ENCODE measurements at places on chromosomes 4 and X.

DNA sequence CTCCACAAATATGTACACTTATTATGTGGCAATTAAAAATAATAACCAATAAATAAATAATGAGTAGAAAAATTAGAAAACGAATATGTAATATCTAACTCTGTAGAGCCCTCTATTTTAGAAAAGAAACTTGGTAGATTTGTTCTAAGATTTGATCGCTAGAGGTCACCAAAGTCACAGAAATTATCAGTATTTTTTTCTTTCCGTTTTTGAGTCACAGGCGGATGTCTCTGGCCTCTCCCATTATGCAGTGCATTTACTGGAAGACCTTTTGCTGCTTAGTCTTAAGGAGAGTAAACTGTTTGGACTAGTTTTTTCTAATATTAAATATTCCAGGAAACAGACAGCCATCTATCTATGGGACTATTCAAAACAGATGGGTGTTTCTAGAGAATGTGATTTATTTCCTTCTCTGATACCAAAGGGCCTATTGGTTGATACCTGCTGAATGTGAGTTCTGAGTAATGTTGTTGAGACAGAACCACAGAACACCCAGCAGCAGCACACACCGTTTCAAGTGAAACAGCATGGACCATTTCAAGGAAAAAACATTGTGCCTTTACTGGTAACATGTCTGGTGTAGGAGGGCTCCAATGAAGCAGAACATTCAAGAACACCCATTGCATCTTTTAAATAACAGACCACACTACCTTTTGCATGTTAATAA, 34.0 kb upstream of the GYPA start:
- no peak for DNase-seq

- DNase-seq: no peak
These were observed 15.9 kb upstream of the NELFA start for GRCh38 chr4:2024683-2025082.

DNA sequence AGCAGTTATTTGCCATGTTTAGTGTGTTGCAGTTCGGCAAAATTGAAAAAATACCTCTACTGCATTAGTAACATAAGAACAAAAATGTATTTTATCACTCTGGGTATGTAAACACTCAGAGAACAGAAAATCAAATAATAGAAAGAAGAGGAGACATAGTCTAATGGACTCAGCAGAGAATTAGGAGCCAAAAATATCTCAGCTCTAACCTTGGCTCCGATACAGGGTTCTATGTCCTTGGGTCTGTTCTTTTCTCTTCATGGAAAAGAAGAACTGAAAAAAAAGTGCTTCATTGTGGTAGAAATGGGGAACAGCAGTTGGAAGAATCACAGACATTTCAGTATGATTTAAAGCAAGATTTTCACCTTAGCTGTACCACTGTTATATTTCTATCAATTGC, 240.5 kb upstream of the CXXC4 start:
- DNase-seq: no peak

DNA sequence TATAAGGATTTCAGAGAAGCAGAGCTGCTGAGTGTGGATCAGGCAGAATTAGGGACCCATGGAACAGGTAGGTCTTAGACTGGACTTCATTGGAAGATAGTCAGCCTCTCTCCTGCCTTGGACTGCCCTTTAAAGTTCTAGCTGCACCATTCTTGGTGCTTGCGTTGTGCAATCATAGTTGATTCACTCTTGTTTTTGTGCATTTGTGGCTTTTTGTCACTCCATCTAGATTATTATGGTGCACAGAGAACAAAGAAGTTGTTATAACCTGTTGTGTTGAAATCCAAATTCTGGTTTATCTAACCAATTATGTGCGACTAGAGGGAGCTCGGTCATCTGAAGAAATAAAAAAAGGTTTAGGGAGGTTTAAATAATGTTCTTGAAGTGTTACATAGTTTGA, 59.3 kb downstream of the JADE1 start:
- DNase-seq: no peak

GRCh38 chr4:135256111-135256510, 1054.5 kb upstream of the PABPC4L start:
- DNase-seq: no peak

DNA sequence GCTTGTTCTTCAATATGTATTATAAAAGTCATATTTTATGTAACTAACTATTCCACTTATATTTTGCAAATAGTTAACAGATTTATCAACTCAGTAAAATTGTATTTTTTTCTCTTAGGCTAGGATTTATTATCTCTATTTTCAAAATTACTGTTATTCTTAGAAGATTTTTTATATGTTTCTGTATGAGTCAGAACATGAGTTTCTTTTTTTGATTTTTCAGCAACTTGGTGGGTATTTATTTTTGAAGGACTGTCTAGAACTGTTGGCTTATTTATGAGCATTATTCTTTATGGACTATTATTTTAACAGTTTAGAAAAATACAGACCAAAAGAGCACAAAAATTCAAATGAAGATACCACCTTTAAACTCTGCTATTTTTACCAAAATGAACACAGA, 6.8 kb downstream of the AIMP1 start:
- no peak for DNase-seq
